ENCODE measurements at places on chromosomes 7 and 10.

DNA sequence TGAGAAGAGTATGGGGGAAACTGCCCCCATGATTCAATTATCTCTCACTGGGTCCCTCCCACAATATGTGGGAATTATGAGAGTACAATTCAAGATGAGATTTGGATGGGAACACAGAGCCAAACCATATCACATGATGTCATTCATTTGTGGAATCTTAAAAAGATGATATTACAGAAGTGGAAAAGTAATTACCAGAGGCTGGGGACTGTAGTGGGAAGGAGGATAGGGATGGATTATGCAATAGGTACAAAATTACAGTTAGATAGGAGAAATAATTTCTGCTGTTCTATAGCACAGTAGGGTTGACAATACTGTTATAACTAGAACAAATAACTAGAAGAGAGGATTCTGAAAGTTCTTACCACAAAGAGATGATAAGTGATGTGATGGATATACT is 141.4 kb downstream of the VPS50 start:
- no peak for DNase-seq

DNA sequence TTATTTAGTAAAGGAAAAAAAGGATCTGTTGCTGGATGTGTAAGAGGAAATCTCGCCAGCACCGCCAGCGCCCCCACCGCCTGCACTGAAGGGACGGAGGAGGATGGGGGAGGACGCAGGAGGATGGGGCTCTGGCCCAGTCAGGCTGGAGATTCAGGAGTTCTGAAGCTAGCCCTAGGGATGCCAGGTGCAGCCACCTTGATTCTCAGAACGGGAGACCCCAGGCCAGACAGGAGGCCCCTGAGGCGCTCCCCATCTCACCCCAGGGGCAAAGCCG is 1.3 kb downstream of the CAMK2B start:
- DNase-seq: peak; percentile 27

DNA sequence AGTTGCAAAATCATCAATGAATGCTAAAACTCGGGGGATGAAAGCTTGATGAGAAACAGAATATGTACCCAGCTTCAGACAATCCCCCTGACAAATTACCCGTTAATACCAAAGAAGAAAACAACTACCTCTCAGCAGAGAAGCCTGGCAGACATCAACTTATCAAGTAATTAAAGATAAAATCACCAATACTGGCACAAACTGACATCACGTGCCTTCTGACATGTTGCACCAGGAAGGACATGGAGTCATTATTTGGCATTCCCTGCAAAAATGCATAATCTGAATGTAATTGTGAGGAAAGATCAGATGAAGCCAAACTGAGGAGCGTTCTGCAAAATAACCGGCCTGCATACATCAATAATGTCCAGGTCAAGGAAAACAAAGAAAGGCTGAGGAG is 7.7 kb downstream of the SLIT1 start:
- DNase-seq: no peak

- no peak for DNase-seq
Measured at GRCh38 chr7:100752994-100753393, 19.6 kb downstream of the ZAN start.

- no peak for DNase-seq
Measured at GRCh38 chr7:141167381-141167964, 93.6 kb downstream of the TMEM178B start.

GRCh38 chr10:47207894-47208469 is 92.0 kb upstream of the GDF10 start:
- no peak for DNase-seq

GRCh38 chr10:12077580-12078180 is 8.9 kb downstream of the DHTKD1 start:
- no peak for DNase-seq

DNA sequence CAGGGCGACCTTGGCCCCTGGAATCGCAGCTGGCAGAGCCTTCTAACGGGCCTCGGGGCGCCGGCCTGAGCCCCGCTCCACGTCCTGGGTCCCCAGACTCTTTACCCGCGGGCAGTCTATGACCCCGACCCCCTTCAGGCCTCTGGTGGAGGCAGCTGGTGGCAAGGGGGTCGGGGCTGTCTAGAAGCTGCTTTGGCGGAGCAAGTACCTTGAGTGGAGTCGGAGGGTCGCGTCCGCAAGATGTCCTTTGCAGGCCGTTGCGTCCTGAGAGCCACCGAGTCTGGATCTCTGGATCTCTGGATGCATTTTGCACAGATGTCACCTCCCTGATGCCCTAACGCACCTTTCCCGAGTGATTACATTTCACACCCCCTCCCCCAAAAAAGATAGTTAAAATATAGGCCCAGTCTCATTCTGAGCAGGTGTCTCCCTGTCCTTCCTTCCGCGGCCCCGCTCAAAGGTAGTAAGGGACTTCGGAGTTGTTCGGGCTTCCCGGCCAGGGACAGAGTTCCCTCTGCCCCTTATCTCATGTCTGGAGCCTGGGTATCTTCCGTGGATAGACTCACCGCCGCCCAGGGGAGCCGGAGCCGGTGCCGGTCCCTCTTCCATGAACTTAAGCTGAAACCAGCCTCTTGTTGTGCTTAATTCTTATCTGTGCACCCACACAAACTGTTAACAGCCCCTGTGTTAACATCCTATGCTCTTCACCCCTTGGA is 457 bp downstream of the ACADSB start:
- DNase-seq: no peak

GRCh38 chr10:117348236-117348635 is 27.0 kb downstream of the PDZD8 start:
- no peak for DNase-seq

DNA sequence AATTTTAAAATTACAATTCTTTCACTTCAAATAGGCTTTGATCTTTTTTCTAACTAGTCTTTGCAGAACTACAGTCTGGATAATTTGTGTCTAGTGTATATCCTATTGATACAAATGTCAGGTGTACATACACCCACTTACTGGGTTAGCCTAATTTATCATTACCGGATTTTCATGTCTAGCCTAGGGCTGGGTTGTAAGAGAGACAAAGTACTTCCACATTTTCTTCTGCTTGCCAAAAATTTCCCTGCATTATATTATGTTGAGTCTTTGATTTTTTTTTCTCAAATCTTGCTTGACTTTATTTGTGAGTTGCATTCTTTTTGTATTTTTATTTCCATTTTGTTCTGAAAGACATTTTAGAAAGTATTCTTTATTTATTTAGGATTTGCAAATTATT is 284.8 kb upstream of the FZD8 start:
- DNase-seq: no peak

- DNase-seq: no peak
Measured at GRCh38 chr7:50858528-50859245, 76.0 kb upstream of the GRB10 start.

DNA sequence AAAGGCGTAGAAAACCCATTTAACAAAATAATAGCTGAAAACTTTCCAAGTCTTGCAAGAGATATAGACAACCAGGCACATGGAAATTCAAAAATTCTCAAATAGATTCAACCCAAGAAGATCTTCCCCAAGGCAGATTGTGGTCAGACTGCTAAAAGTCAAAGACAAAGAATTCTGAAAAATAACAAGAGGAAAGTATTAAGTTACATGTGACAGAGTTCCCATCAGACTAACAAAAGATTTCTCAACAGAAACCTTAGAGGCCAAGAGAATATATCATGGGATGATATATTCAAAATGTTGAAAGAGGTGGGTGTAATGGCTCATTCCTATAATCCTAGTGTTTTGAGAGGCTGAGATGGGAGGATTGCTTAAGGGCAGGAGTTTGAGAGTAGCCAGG is 59.8 kb downstream of the TMEM178B start:
- DNase-seq: no peak

DNA sequence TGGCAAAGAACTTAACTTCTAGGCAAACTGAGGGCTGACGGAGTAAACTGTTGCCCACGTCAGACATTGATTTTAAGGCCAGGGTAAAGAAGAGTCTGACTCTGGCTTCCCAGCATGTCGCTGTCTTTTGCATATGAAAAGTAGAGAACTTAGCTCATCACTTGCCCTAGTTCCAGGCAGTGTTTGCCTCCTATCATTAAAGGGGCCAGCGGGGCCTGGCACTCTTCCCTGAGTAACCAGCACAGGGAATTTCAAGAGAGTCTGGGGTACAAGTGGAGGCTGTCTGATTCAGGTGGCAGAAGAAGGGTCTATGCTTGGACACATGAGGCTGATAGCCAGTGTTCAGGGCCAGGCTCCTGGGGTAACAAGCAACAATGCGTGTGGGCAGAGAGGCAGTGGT is 4.8 kb downstream of the DENND2A start:
- DNase-seq: no peak

GRCh38 chr10:28089467-28089866 is 90.6 kb upstream of the ODAD2 start:
- DNase-seq: no peak

GRCh38 chr10:103789771-103790201 is 65.6 kb downstream of the SH3PXD2A start:
- no peak for DNase-seq

GRCh38 chr7:22841954-22842353 is 19.3 kb upstream of the TOMM7 start:
- DNase-seq: no peak

DNA sequence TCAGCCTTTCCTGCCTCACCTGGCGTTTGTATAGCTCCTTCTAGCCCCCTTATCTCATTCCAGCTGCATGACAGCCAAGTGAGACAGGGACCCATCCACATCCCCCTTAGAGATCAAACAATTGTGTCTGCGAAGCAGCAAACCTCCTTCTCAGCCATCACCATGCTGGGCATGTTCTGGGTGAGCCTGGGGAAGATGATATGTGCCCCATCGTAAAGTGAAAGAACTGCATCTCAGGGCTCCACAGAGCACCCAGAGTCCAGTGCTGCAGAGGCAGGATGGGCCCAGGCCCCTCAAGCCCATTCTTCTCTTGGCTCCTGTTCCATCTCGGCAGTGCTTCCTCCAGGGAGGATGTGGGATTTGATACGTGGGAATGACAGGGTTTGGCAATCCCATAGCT is 43.2 kb downstream of the FIGNL1 start:
- no peak for DNase-seq

DNA sequence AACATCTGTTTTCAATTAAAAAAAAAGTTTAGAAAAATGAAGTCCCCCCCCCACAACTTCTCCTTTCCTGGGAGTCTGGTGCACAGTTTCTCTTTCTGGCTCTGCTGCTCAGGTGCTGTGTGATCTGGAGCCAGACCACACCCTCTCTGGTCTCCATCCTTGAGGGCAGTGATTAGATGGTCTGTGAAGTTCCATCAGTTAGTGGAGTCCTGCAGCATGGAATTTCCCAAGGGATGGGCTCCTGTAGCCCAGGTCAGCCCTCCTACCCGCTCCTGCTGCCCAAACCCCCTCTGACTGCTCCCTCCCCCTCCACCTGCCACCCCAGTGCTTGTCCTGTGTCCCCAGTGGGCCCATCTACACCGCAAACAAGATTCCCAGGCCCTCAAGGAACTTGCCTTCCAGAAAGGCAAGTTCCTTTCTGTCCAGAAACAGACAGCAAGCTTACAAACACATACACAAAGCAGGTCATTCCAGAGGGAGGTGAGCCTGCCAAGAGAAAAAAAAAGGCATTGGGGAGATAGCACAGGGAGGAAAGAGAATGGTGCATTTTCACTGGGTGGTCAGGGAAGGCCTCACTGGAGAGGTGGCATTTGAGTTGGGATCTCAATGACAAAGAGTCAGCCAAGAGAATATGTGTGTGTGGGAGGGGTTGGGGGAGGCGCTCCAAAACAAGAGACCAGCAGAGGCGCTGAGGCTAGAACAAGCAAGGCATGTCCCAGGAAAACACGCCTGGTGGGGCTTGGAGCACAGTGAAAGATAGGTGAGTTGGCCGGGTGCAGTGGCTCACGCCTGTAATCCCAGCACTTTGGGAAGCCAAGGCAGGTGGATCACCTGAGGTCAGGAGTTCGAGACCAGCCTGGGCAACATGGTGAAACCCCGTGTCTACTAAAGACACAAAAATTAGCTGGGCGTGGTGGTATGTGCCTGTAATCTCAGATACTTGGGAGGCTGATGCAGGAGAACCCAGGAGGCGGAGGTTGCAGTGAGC is 49.5 kb upstream of the SLC29A3 start:
- DNase-seq: no peak

DNA sequence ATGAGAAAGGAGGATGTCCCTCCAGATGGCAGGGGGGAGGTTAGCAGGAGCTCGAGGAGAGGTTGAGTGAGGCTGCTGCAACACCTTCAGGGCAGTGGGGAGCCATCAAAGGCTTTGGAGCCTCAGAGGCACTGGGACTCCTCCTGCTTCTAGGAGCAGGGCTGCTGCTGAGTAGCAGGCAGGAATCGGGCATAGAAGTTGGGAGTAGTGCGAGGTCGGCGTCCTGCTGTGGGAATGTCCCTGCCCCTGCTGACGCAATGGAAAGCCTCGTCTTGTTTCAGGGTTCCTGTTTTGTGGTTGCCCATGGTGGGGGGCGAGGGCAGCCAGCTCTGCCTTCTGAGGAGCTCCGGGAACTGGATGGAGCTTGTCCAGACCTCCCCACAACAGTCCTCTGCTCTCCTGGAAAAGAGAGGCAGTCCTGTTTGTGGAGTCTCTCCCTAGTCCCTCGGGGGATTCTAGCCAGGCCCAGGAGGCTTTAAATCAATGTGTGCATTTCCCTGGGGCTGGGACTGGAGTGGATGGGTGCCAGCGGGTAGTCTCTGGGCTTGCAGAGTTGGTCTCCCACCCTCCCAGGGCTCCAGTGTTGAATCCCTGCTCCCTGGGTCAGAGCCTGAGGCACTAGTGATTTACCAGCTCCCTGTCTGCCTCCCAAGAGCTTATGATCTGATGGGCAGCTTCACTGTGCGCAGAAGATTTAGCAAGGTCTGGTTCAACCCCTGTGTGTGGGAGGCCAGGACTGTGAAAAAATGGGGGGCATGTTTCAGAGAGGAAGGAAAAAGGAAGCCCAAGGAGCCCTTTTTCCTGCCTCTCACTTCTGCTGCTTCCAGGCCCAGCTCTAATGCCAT is 98.7 kb upstream of the PPIF start:
- DNase-seq: no peak

GRCh38 chr10:131891196-131891928 is 9.4 kb upstream of the PPP2R2D start:
- no peak for DNase-seq

DNA sequence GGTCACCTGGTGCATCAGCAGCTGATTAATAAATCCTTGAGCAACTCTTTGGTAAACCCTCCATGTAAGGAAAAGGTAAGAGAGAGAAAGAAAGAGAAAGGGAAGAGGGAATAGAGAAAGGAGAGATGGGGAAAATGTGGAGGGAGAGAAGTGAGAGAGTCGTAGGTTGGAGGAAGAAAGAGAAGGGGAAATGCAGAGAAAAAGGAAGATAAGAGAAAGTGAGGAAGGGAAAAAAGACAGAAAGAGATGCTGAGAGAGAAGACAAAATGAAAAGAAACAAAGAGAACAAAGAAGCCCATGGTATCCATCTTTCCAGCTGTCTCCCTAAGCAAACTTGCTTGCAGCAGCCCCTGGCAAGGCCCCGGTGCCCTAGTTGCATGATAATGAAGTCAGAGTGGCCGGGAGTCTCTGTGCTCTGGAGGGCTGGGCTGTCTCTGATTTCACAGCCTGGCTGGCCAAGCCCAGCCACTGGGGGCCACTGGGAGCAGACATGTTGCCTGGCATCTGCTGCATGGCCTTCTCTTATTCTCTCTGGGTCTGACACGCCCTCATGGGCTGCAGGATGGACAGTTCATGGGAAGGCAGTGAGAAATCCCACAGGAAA is 48.4 kb downstream of the PRR15 start:
- no peak for DNase-seq

GRCh38 chr7:113636727-113637421 is 281.9 kb downstream of the PPP1R3A start:
- no peak for DNase-seq
